ENCODE measurements at places on chromosomes 7 and 10.
A peak's percentile ranks its signal among the peaks of the same experiment; 100 is the strongest.

GRCh38 chr10:132543916-132544743 is 6.5 kb downstream of the INPP5A start:
- DNase-seq, result no peak

- no peak for DNase-seq
Measured at GRCh38 chr7:44982535-44982923, 3.7 kb upstream of the MYO1G start.

DNA sequence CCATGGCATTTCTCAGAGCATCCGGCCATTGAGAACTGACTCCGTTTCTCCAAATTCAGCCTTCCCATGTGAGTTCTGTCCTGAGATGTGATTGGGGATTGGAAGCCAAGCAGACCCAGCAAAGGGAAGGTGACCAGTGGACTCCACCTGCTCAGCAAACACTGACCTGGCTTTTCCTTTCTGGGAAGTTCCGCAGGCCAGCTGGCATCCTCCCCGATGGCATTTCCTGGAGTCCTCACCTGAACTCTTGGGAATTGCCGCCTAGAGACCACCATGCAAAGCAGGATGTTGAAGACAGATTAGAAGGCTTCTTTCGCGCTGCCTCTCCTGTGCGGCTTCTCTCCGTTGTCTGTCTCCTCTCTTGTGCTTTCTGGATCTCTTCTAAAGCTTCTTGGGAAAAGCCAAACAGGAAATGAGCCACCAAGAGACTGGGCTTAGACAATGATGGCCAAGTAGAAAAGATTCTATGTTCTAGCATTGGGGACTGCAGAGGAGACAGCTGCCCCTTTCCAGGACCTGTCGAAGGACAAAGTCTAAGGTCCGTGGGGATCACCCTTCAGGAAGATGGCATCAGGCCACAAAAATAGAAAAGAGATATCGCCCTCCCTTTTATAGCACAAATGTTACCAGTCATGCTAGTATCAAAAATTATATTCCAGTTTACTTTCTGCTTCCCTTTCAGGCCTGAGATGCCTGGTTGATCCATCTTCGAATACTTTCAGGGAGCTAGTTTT is 103.7 kb upstream of the INSYN2A start:
- no peak for DNase-seq

- no peak for DNase-seq
Measured at GRCh38 chr10:22761569-22762220, 47.3 kb upstream of the PIP4K2A start.

GRCh38 chr7:18445916-18446520 is 49.5 kb upstream of the HDAC9 start:
- DNase-seq, result no peak

DNA sequence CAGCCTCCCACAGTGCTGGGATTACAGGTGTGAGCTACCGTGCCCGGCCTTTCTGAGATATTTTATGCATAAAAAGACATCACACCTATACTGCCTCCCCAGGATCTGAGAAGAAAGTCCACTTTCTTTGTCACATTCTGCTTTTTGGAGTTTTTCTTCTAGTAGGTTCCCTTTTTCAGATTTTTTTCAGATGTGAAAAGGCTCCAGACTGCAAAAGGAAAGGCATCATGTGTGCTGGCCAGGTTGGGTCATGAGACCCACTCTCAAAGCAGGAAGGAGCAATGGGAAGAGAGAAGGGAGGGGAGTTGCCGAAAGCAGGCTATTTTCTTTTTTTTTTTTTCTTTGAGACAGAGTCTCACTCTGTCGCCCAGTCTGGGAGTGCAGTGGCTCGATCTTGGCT is 10.8 kb downstream of the BLVRA start:
- no peak for DNase-seq

DNA sequence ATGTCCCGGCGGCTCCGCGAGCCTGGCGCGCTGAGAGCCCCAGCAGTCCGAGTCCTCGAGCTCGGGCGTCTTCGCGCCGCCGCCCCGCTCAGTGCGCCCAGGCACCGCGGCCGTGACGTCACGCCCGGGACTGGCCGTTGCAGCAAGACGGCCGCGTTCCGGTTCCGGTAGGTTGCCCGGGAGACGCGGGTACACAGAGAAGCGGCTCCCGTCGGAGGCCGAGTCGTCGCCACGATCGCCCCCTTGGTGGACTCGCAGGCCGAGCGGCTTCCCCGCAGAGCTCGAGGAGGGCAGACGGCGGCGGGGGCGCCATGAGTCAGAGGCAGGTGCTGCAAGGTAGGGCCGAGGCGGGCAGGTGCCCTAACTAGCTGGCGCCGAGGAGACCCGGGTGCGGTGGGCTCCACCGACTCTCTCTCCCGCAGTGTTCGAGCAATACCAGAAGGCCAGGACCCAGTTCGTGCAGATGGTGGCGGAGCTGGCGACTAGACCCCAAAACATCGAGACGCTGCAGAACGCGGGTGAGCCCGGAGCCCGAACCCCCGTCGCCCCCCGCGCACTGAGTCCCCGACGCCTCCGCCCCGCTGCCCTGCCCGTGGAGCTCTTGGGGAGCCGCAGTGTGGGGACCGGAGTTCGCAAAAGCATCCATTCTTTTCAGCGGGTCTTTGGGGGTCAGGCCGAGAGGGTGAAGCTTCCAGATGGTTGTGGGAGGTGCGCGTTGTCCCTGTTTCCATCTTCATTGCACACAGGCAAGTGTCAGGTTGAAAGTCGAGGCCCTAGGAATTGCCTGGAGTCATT is at the start of gene SPAG6:
Gene SPAG6, plus strand, starts transcription at position 196 of the 795 bp plus-strand sequence. Its CDS starts 116 bp downstream, at position 312.
- DNase-seq, result peak; percentile 68

DNA sequence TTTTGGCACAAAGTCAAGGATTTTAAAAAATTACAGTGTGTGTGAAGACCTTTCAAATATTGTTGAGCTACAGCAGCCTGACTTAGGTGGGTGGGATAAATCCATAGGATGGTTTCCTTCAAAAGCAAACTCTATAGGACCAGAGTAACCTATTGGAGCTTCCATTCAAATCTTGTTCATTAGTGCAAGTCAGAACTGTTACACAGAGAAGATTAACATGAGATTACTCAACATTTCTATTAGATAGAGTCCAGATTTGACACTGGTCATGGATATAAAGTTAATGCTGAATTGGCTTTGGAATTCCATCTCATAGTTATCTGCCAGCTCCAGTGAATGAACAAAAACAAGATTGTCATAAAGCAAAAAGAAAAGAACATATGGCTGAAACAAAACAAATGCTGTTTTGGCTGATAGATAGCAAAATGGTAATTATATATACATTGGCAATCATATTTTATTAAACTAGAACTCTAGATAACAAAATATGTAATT is 129.6 kb upstream of the SEMA3A start:
- no peak for DNase-seq

DNA sequence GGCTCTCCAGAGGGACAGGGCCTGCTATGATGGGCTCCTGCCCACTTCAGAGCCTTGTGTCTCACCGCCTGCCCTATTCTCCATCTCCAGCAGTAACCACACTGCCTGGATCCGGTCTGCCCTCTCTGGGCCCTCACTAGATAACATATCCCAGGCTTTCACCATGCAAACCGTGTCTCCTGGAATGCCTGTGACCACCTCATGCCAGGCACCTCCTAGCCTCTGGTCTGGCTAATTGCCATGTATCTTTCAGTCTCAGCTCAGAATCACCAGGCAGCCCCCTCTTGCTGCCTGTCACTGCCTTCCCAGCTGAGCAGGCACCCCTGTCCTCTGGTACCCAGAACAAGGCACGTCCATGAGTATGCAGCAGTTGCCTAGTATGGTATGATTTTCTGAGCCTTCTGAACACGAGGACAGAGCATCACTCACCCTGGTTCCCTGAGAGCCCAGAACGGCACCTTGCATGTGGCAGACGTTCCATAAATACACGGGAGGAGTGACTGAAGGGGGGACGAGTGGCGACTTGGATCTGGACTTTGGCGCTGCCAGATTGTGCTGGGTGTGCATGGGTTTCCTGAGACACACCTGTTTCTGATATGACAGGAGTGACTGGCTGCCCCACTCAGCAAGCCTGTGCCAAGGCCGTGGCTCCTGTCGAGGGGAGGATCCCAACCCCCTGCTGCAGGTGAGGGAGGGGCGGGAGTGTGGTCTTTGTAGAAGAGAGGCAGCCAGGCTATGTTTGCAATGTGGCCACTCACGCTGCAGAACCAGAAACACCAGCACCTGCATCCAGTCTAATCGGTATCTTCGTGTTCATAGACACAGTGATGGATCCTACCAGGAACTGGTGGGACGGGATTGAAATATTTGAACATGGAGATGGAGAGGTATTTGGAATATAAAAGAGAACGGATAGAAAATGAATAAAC is 95.2 kb downstream of the VOPP1 start:
- peak; percentile 10 for DNase-seq
